Stimulated activated CD4-positive, alpha-beta T cell treated with anti-CD3 and anti-CD28 coated beads, Interleukin-4, amount 100 ng/mL, for 4 hours (primary cell): ENCODE measurements at places on chromosomes 16 and 17.
A peak's percentile ranks its signal among the peaks of the same experiment; 100 is the strongest.

DNA sequence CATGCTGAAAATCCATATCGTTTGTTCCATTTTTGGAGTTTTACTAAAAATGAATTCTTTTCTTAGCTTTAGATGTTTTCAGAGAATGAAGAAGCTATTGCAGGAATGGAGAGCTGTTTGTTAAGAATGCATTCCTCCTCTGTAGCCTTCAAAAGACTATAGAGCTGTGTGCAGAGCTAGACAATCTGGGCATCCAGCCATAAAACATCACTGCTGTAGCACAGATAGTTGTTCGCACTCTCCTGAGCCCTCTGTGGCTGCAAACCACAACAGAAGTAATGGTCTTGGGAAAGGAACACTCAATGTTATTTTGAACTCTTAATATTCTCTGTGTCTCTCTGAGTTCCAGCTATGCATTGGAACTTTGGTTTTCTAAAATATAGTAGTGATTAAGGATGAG is 4.9 kb downstream of the TNRC6C start:
- DNase-seq = peak; percentile 25

DNA sequence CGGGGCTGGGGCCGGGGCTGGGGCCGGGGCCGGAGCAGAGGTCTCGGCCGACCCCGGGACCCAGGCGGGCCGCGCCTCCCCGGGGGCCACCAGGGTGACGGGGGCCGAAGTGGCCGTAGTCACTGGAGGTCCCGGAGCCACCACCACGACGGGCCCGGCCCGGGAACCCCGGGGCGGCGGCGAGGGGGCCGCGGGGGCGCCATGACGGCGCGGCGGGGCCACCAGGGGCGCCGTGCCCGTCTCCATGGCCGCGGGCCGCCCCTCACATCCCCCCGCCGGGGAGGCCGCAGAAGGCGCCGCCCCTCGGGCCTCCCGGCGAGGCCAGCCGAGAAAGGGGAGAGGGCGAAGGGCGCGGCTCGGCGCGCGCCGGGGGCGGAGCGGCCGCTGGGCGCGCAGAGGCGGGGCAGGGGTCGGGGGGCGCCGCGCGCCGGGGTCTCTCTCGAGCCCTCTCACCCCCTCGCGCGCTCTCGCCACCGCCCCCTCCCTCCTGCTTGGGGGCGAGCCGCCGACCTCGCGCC is 297 bp downstream of the TBC1D10B start:
- no peak for DNase-seq

DNA sequence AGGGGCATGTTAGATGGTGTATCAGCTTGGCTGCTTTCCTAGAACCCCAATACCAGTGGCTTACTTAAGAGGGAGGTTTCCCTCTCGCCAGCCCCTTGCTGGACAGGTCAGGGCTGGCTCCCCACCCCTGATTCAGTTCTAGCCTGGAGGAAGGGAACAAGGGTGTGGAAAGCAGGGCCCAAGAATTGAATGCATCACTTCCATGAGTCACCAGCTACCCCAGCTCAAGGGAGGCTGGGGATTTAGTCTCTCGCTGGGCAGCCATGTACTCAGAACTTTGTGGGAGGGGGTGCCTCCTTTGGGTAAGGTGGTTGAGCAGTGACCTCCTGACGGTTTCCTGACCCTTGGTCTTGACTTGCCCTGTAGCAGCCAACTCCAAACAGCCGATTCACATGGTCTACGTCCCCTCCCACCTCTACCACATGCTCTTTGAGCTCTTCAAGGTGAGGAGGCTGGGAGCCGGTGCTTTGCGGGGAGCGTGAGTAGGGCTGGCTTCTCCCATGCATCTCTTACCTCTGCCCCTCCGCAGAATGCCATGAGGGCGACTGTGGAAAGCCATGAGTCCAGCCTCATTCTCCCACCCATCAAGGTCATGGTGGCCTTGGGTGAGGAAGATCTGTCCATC is 12.8 kb downstream of the PDK2 start:
- no peak for DNase-seq

GRCh38 chr17:62676952-62677596 is 49.6 kb downstream of the MRC2 start:
- DNase-seq = no peak

DNA sequence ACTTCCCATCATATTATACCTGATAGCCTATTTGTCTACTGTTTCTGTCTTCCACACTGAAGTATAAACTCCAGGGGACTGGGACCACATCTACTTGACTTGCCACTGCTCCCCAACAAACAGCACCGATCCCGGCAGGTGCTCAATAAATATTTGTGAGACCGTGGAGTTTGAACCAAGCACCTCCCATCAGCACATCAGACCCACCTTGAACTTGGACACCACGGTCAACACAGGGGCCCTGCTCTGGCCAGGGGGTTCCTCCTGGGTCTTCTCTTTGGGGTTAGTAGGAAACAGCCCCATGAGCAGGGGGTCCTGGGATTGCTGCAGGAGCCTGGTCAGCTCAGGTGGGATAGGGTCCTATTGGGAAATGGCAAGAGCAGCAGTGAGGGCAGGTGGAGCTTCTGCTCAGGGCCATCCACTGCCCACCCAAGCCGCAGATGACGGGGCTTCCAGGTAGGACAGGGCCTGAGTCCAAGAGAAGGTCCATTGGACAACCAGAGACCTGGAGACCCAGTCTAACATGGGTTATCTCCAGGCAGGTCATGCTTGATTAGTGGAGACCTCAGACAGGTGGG is 19.9 kb downstream of the ZNHIT3 start:
- no peak for DNase-seq

GRCh38 chr17:56987283-56987834 is 9.4 kb downstream of the SCPEP1 start:
- DNase-seq = no peak

DNA sequence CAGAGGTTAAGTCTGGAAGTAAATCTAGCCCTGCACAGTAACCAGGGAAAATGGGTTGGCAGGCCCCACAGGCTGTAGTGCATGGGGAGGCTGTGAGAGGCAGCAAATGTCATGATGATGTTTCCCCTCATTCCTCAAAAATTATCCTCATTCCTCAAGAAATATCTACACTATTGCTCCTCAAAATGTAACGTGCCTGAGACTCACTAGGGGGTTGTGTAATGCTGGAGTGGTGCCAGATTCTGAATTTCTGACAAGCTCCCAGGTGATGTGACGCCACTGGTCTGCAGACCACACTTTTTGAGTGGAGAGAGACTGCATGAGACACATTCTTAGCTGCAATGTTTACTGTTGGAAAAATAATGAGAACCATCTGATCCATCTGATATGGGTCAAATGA is 1.2 kb upstream of the MPP3 start:
- no peak for DNase-seq

DNA sequence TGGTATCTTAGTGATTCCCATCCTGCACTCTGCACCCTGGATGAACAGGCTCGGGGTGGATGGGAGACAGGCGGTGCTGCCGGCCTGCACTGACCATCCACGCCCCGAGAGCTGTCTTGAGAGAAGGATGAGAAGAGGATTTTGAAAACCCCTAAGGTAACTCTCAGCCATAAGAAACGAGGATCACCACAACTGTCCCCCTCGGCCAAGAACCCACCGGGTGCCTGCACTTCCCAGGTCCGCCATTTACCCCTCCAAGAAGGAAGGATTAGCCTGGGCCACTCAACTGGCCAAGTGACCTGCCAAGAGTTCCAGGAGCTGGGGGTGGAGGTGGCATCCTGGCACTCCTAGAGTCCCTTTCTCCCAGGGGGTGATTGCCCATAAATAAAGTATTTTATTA is 302.4 kb upstream of the TNRC6C start:
- DNase-seq = no peak

GRCh38 chr16:55552621-55553020 is 13.9 kb upstream of the CAPNS2 start:
- no peak for DNase-seq

- no peak for DNase-seq
Measured at GRCh38 chr17:38579934-38580333, 25.8 kb downstream of the SRCIN1 start.

- no peak for DNase-seq
Measured at GRCh38 chr17:41457676-41458075, 9.5 kb downstream of the KRT32 start.

DNA sequence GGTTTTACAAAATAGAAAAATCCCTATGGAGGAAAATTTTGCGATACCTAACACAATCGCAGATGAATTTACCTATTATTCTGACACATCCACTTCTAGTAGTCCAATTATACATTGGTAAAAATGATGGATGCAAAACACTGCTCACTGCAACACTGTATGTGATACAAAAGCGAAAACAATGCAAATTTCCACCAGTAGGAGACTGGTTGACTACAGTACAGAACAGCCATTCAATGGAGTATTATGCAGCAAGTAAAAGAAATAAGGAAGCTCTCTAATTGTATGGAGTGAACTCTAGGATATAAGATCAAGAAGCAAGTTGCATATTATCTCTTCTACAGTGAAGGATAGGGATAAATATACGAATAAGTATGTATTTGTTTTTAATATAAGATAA is 48.5 kb downstream of the SETD6 start:
- no peak for DNase-seq

- DNase-seq = no peak
Measured at GRCh38 chr17:58091024-58091567, 7.9 kb downstream of the DYNLL2 start.

DNA sequence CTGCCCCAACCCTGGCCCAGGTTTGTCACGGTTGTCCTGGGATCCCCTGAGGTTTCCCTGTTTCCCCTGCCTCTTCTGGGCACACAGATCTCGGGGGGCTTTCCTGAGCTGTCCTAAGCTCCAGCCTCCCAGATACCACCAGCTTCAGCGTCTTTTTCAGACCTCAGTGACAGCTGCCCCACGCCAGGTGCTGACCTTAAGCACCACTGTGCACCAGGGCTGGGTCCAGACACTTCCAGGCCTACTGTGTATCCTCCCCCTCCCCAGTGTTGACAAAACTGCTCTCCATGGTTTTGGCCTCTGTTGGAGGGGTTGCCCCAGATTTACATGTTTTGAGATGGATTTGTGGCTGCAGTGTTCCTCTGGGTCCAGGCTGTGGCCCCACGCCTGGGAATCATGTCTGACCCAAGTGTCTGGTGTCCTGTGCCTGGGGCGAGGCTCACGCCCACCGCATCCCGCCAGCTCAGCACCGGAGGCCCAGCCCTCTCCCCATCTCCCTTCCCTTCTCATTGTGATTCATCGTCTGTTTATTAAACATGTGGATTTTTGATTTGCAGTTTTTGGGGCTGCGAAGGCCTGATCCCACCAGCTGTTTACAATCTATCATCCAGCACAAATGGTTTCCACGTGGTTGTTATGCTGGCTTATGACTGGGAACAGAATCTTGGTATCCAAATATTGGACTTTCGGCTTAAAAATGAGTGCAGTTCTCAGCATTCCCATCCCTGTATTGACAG is 82.1 kb downstream of the METRNL start:
- DNase-seq = no peak

GRCh38 chr17:36088670-36089338 is 1.1 kb downstream of the CCL3 start:
- no peak for DNase-seq

GRCh38 chr17:79326814-79327213 is 252.2 kb downstream of the ENGASE start:
- DNase-seq = no peak

DNA sequence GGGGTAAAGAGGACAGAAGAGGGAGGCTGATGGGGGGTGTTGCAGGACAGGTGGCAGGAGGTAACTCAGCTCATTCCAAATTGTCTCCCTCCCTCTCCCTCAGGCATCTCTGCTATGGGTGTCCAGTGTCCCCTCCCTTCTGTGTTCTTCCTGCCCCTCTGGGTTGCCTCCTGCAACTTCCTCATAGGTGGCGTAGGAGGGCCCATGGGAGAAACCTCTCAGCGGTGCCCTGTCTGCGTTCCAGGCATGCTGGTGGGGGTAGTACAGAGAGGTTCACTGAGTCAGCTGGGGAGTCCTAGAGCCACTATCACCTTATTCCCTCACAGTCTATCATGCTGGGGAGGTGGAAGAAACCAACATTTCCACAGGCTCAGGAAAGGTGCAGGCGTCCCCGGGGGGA is 14.7 kb upstream of the ODF4 start:
- DNase-seq = no peak

GRCh38 chr16:77834635-77835540 is 46.5 kb downstream of the VAT1L start:
- no peak for DNase-seq

GRCh38 chr17:37797206-37797605 is 52.3 kb upstream of the HNF1B start:
- no peak for DNase-seq

DNA sequence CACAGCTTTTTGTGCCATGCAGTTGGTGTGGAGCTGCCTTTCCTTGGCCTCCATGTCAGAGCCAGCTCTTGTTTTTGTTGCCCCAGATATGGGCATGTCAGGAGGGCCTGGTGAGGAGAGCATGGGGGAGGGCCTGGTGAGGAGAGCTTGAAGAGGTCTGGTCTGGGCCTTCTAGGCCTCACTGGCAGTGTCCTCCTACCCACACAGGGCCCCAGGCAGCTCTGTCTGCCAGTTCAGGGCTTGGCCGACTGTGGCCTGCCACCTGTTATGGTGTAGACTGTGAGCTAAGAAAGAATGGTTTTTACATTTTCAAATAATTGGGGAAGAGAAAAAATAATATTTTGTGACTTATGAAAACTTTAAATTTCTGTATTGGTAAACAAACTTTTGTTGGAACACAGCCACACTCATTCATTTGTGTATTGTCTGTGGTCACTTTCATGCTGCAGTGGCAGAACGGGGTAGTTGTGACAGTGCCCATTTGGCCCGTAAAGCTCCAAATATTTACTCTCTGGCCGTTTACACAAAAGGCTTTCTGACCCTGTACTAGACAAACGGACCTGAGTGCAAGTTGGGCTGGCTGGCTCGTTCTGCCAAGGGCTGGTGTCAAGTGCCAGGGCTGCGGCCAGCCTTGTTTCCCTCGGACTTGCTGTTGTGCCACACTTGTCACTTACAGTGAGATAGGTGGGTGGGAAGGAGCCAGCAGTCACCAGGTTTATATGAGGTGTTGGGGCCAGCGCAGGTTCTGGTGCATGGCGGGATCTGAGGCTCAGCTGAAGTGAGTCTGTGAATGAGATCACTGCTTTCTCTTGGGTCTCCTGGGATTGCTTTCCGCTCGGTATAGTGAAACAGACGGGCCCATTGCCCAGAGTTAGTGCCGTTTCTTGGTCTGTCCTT is 18.2 kb downstream of the PGS1 start:
- no peak for DNase-seq

- DNase-seq = no peak
Measured at GRCh38 chr16:75965504-75966374, 239.4 kb upstream of the CPHXL start.

DNA sequence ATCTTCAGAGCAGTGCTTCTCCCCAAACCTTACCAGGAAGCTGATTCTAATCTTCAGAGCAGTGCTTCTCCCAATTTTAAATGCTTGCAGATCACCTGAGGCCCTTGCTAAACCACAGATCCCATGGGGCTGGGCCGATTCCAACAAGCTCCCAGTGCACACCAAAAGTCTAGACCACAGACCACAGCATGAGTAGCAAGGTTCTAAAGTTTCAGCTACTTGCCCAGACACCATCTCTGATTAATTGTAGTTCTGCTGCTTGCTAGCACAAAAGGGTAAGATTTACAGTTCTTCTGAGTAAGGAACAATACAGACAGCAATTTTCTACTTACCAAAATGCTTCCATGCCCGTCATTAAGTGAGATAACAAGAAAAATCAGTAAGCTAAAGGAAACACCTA is 12.2 kb downstream of the CLEC3A start:
- DNase-seq = no peak
